Sigmoid colon (tissue), 7 donors: ENCODE measurements at places on chromosomes 13 and 19.

DNA sequence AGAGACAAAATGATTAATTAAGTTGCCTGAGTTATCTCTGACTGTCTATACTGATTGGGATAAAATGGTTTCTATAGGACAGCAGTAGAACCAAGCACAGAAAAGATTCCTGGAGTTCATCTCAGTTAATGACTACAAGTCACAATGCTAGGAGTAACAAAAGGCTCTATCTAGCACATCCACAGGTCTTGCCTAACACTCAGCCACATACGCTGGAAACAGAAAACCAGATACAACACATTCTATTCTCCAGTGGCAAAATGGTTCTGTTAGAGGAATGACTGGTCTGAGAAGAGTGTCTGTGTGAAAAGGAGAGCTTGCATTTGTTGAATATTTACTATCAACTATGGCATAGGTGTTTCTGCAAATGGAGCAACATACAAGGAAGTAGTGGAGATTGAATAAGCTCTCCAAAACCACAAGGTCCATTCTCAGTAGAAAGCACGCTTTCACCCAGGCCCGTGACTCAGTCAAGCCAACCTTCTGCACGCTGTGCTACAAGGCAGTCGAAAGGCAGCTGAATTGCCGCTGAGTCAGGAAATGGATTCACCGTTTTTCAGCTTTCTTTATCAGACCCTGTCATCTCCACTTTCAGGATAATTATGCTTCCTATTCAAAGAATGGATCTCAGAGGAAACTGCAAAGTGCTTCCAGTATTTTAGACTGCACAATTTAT is 761.5 kb downstream of the EFNB2 start:
- H3K27ac ChIP-seq: no peak overlapping the region
- DNase-seq: no peak
- H3K4me1 ChIP-seq: no peaks in the 10 kb centered on the region
- no peak overlapping the region for H3K4me3 ChIP-seq

DNA sequence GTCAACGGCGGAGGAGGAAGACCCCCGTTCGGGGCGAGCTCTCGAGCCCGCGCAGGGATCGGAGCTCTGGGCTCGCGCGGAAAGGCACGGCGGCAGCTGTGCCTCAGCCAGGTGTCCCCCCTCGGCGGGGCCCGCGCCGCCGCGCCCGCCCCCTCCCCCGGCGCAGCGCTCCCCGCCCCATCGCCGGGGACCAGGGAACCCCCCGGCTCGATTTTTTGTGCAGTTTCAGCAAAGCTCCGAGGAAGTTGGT is 110.0 kb downstream of the KCNRG start:
- H3K27me3 ChIP-seq: peaks cover 21% of the 10 kb centered on the region
- no peak for DNase-seq
- H3K4me1 ChIP-seq: peaks cover 48% of the 10 kb centered on the region

DNA sequence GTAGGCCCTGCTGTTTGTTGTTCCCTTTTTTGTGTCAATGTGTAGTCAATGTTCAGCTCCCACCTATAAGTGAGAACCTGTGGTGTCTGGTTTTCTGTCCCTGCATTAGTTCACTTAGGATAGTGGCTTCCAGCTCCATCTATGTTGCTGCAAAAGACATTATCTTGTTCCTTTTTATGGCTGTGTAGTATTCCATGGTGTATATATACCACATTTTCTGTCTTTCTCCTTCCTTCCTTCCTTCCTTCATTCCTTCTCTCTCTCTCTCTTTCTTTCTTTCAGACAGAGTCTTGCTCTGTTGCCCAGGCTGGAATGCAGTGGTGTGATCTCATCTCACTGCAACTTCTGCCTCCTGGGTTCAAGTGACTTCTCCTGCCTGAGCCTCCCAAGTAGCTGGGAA is 21.0 kb downstream of the CYP2A6 start:
- no peak overlapping the region for H3K4me3 ChIP-seq
- DNase-seq: no peak
- peaks cover 4% of the 10 kb centered on the region for H3K4me1 ChIP-seq
- H3K27ac ChIP-seq: no peak overlapping the region
- no peaks in the 10 kb centered on the region for H3K27me3 ChIP-seq

DNA sequence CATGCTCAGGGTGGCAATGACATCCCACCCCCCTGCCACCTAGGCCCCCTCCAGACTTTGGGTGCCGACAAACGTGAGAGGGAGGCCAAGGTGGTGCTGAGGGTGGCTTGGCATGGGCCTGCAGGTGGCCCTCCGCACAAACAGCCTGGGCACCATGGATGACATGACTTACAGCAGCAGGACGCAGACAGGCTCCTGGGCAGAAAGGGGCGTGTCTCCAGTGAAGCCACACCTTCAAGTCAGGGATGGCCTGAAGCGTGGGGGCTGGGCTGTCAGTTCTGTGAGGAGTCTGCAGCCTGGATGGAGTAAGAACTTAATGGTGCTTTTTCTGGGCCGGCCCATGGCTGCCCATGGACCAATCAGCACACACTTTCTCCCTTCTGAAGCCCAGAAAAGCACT is 25.3 kb downstream of the POMP start:
- DNase-seq: no peak
- H3K4me1 ChIP-seq: no peaks in the 10 kb centered on the region
- no peak overlapping the region for H3K27ac ChIP-seq

DNA sequence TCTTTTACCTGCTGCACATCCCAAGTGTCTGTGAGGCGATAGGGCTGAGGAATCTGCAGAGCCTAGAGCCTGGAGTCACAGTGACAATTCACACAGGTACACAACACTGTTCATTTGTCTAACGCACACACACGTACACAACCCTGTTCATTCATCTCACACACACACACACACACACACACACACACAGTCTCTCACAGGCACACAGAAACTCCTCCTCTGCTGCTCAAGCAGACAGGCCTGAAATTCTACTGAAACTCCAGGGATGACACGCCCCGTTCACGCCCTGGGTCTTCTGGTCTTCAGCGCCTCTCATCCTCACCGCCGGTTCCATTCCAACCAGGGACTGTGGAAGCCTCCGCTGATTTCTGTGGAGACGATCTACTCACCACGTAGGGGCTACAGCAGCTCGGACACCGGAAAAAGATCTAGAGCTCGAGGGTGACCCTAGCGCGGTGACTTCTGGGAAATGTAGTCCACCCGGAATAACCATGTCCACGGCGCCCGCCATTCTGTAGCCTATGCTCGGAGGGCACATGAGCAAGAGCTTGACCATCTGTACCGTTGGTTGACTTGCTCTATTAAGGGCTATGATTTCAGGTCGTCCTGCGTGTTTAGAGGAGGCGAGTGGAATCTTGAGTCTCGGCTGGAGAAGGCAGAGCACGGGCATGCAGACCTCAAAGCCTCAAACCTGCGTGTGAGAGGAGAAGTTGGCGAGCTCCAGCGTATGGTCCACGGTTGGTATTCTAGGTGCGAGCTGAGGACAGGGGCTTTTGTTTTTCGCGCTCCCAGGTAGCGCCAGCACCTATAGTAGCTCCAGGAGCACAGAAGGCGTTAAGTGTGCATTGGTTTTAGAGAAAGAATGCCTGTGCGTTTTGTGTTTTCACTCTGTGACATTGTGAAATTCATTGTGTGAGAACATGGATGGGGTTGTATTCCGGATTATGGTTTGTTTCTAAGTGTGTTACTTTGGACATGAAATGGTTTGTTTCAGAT is 33.4 kb downstream of the ZNF45 start:
- DNase-seq: peak; percentile 87
- peaks cover 9% of the 10 kb centered on the region for H3K4me1 ChIP-seq
- no peak overlapping the region for H3K27ac ChIP-seq
- no peaks in the 10 kb centered on the region for H3K27me3 ChIP-seq
- peaks cover 4% of the 10 kb centered on the region for H3K36me3 ChIP-seq

DNA sequence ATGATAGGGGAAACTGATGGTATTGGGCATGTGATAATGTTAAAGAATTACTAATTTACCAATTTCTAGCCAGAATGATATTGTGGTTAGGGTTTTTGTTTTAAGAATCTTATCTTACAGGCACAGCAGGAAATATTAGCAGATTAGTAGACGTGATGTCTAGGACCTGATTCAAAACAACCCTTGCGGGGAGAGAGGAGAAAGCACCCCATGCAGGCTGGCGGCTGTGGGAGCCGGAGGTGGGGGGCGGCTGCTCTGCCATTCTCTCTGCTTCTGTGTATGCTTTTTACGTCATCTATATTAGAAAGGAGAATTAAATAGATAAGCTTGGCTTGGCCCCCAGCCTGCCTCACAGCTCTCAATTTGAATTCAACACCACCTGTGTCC is 41.5 kb downstream of the MLLT1 start:
- no peaks in the 10 kb centered on the region for H3K36me3 ChIP-seq
- H3K4me1 ChIP-seq: peaks cover 91% of the 10 kb centered on the region
